ENCODE measurements at places on chromosomes 6 and 20. TPM values are rescaled to one million over a fixed set of nuclear protein-coding genes. Genes with fewer than 3 reads are reported as not detected.

MLIP gene
- polyA plus RNA-seq: not detected

BEND3 gene
- 1.3 TPM for polyA plus RNA-seq

RBM24 gene
- 8.1 TPM for polyA plus RNA-seq

GABRR1 gene
- polyA plus RNA-seq: not detected

HLA-DQB2 gene
- polyA plus RNA-seq: not detected

EFCAB8 gene
- polyA plus RNA-seq: not detected

Measured in IMR-90 (cell line).